ENCODE measurements at places on chromosomes 5 and 9.

DNA sequence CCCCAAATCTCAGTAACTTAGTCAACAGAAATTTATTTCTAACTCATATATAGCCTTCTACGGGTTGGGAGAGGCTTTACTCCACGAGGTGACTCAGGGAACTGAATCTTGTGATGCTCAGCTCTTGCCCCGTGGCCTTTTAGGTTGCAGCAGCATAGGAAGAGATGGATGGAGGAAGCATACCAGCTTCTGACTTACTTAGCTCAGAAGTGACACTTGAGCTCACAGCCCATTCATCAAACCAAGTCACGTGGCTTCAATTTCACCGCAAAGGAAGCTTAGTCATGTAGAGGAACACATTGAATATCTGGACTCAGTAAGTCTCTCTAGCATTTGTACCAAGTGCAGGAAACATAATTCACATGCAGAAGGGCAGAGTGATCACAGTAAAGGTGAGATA is 124.1 kb upstream of the KCNN2 start:
- DNase-seq: no peak

DNA sequence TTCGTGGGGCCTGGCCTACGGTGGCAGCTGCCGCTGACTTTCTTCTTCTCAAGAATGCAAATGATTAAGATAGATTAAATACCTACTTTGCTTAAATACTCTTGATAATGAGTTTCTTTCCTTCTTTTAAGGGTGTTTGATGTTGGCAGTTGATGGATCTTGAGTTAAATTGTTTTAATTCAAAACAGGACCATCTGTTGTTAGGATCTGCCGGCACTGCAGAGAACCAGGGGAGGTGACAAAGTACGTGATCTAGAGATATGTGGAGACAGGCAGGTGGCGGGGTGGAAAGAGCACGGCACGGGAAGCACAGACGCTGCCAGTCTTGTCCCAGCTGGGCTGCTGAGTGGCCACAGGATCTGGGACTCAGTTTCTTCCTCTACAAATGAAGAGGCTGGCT is 37.9 kb downstream of the MED27 start:
- no peak for DNase-seq

DNA sequence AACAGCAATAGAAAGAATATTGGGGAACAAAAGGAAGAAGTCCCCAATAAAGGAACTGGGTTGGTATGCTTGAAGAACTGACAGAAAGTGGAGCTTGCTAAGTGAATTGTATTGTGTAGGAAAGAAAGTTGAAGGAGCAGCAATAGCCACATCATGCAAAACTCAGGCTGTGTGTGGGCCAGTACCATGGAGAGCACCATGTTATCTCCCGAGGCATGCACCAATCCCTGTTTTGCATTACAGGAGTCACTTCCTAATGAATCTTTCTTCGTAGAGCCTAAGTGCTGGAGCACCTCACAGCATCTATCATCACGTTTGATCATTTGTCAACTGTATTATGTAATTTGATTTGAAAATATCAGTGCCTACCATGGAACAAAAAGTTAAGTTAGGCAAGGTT is 137.7 kb upstream of the NMUR2 start:
- DNase-seq: no peak

- DNase-seq: no peak
Observed at GRCh38 chr5:577800-578199, 34.3 kb upstream of the CEP72 start.
